ENCODE measurements at places on chromosomes 1 and 21.

DNA sequence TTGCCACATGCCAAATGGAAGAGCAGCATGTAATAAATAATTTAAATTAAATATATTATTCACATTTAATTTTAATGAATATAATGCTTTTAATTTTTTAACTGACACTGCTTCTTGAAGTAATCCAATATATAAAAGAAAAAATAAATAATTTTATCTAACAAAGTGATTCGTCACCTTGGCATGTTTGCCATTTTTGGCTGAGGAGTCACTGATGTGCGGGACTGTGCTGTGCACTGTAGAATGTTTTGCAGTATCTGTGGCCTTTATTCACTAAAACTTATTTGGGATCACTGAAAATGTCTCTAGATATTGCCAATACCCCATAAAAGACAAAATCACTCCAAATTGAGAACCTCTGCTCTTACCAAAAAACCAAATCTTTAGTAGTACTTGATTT is 807.8 kb downstream of the BRINP3 start:
- DNase-seq, result peak; percentile 27

DNA sequence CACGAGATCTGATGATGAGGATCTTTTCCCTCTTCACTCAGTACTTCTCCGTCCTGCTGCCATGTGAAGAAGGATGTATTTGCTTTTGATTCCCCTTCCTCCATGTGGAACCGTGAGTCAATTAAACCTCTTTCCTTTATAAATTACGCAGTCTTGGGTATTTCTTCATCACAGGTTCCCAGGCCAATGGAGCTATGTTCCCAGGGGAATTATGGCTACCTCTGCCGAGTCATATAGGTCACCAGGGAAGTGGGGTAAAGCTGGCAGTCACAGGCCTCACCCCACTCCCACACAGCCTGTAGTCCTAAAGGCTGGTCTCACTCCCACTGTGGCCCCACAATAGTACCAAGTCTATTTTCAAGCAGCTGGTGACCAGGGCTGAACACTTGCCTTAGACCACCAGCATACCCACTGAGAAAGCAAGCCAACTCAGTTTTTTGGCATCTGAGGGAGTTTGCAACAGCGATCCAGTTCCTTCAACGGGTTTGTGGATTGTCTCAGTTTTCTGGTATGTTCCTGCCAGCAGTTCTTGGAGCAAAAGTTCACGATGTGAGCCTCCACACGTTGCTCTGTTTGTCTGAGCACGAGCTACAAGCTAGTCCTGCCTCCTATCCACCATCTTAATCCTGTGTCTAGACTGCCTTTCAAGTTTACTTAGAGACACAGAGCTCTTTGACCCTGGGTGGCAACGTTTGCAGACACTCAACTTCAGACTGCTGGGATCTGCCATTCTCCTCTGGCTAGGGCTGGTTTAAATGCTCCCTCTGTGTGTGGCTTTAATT is 104.5 kb downstream of the CENPF start:
- no peak for DNase-seq

DNA sequence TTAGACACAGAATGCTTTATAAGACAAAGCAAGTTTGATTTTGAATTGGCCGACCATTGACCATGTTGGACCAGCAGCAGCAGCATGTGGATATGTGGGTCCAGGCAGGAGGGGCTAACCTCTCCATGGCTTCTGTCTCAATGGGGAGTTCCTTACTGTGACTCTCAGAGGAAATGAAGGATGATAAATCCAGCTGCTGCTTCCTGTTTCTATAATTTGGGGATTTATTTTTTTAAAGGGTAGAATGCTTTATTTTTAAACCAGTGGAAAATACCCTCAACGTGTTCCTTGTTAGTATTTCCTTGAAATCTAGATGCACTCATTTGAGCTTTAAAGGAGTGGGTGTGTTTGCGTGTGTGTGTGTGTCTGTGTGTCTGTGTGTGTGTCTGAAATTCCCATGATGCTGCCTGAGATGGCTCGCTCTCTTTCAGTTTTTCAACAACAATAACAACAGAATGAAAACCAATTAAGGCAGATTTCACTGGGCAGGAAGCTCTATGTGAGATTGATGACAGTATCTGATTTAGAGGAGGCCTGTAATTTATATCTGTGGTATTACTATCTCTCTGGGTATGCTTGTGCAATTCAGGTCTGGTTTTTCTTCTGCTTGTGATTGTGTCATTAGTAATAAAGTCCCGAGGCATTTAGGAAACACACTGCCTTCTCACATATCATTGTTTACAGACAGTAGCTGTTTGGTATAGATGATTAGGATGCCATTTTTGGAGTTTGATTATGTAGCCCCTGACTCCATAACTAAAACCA is 86.1 kb upstream of the ZNF326 start:
- no peak for DNase-seq

- DNase-seq, result no peak
Measured at GRCh38 chr1:207959141-207959825, 48.4 kb upstream of the CD34 start.

- no peak for DNase-seq
Measured at GRCh38 chr1:244164511-244164890, 113.4 kb downstream of the ZBTB18 start.

- no peak for DNase-seq
Measured at GRCh38 chr1:180905927-180906326, 6.8 kb upstream of the KIAA1614 start.

- DNase-seq, result no peak
Measured at GRCh38 chr21:27359141-27359540, 392.3 kb upstream of the ADAMTS5 start.
